ENCODE measurements at places on chromosomes 7 and 10.

GRCh38 chr7:80186721-80187120 is 52.1 kb downstream of the GNAI1 start:
- DNase-seq: peak; percentile 14

DNA sequence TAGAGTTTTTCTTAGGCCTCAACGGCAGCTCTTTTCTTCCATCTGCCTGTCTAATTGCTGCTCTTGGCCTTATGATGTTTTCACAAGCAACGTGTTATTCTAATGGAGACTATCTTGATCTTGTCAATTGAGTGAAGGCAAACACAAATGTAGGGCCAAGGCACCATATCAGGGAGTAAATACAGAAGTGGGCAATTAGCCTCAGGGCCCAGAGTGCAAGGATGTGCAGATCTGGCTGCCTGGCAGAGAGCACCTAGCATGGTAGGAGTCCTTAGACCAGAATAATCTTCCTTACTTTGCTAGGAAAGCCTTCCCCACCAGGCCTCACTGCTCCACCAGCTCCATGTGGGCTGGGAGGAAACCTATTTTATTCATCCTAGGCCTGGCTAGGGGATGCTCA is 590.9 kb downstream of the LRMDA start:
- no peak for DNase-seq

DNA sequence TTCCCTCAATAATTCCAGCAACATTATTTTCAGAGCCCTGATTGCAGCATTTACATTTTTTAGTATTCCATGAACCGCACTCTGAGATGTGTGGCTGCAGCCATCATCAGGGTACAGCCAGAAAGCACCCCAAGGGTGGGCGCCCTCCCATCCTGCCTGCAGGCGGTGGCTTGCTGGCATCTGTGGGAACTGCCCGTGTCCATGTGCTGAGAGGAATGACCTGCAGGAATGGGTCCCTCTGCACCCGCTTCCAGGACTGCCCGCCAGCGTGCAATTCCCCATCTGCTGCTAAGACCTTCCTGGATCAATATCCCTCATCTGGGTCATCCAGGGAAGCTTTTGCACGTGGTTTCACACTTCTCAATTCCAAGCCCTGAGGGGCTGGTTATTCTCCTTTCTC is 32.8 kb upstream of the NUB1 start:
- DNase-seq: no peak

DNA sequence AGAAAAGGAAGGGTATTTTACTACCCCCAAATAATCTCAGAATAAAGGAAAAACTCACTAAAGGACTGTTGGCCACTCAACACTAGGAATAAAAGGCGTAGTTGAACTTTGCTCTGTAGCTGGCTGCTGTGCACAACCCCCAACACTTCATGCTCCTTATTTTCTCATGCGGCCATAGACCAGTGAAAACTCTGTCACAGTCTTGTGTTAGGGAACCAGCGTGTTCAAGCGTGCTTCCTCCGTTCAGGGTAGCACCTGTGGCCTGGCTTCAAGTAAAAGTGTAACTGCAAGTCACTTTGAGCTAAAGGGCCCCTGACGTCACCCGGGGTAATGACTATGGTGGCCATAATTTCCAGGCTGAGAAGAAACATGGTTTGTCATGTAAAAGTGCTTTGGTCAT is 27.0 kb downstream of the BLNK start:
- DNase-seq: no peak

GRCh38 chr10:43186150-43186549 is 47.9 kb downstream of the CSGALNACT2 start:
- no peak for DNase-seq

DNA sequence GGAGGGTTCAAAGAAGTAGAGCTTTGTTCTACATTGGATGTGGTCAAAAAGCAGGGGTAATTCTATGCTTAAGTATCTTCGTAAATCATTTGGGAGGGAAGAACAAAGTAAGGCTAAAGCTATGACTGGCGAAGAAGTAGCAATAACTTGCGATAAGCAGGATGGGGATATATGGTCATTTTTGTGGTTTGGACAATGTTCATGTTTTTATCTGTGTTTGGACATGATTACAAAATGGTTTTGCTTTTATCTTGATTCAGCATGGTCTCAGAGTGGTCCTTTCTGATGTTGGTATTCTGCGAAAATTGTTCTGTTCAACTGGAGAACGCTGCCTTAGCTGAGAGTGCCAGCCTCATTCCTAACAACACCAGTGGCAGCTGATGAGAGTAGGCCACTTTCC is 208.8 kb downstream of the SEMA3A start:
- DNase-seq: no peak

- no peak for DNase-seq
Observed at GRCh38 chr7:691361-692045, 35.0 kb upstream of the DNAAF5 start.

DNA sequence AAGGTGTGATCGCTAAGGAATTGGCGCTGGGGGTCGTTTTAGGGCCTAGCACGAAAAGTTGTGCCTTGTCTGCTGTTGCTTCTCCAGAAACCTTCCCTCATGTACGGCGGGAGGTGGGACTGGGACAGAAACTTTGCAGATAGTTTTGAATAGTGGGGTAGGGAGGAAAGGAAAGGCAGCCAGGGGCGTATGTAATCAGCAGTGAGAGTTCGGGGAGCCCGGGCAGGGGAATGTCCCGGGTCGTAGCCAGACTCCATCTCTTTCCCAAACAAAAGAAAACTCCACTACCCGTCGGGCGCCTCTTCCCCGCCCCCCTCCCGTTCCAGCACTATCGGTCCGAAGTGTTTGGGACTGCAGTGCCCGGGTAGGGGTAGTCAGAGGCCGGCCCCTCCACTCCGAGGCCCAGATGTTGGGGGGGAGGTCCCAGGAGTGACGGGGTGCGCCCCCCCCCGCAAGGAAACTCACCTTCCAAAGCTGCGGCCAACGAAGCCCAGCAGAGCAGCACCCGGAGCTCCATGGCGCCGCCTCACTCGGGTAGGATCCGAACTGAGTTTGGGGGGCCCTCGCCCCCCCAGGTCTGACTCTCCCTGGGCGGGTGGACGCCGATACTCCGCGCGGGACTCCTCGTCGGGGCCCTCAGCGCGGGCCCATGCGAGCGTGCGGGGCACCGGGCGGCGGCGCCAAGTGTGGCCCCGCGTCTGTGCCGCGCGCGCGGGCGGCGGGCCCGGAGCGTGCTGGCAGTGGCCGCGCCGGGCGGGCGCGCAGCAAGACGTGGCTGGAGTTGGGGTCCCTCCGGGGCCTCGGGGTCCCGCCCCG is 601 bp downstream of the EPHB4 start:
- DNase-seq: peak; percentile 14

DNA sequence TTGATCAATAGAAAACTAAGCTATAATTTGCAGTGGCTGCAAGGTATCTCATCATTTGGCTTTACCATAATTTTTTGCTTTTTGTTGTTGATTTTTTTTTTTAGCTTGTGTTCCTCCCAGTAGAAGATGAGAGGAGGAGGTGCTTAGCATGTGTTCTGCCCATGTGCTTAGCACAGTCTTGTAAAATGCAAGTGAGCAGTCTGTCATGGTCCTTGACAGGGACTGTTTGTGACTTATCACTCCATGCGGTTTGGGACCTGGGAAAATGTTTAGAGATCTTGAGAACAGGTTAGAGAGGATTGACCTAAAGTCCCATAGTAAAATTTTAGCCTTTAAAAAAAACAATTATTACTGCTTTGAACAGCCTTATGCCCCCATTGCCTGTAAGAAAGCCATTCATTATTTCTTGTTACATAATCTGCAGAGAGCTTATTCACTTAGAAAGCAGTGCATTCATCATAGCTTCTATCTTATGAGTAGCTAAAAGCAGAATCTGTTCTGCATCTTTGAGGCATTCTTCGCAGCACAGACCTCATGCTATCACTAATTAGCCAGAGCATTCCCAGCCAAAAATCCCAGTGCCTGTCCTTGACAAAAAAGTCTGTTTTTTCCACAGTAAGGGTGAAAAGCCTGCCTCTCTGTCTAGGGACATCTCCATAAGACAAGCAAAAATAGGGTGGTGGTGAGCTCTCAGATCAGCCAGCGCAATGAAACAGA is 748.7 kb upstream of the GALNT17 start:
- DNase-seq: no peak

- DNase-seq: no peak
Observed at GRCh38 chr7:51046482-51046881, 263.8 kb upstream of the GRB10 start.

DNA sequence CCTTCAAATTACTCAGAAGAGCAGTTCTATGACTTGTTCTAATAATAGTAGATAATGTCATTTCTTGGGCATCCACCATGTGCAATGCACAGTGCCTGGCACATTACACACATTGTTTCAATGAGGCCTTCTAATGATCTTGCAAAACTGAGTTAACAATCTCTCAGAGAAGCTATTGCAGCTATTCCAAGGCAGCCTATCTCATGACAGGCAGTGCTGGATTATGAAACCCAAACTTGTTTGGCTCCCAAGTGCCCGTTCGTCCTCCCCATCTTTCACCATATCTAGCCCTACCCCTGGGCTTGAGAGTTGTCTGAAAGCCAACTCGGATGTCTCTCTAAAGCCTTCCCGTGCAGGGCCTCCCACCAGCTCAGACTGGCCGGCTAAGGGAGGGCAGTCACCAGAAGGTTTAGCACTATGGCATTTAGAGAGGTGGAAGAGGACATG is 405.1 kb downstream of the PLXNA4 start:
- DNase-seq: no peak

DNA sequence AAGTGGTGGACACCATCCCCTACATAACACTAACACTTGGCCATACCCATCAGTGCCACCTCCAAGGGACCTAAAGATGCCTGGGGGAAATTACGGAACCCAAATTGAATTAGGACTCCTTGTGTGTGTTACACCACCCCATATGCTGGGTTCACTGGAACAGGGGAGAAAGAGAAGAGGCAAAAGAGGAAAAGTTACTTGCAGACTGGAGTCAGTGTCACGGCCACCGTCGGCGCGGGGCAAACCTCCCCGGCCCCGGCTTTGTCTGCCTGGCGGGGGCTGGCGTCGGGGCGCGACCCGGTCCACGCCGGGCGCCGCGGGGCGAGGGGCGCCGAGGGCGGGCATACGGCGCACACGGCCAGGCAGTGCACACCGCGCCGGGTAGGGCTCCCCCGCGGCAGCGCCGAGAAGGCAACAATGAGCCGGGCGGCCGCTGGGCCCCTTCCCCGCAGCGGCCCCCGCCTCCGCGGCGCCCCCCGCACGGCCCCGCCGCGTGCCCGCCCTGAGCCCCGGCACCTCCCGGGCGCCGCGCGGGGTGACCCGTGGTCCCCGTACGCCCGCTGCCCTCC is 171.1 kb downstream of the FAM107B start:
- DNase-seq: peak; percentile 29

GRCh38 chr7:23490357-23491135 is 20.3 kb upstream of the IGF2BP3 start:
- DNase-seq: peak; percentile 40

- no peak for DNase-seq
Observed at GRCh38 chr7:157335236-157335635, 1.6 kb upstream of the DNAJB6 start.

DNA sequence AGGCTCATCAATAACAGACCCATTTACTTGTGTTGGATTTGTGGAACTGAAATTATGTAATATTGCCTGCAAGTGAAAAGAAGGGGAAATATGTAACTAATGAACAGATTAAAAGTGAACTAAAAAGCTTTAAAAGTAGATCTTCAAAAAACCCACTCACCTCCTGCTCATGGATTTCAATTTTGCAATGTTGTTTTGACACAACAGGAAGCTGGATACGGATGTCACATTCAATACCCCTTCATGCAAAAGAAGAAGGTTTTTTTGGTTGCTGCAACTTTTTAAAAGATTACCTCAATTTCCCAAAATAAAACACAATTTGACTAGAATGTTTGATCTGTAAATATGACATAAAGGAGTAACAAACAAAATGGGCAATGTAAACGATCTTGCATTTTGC is 3.3 kb downstream of the MKI67 start:
- no peak for DNase-seq

GRCh38 chr7:2169923-2170575 is 62.7 kb downstream of the MAD1L1 start:
- no peak for DNase-seq

DNA sequence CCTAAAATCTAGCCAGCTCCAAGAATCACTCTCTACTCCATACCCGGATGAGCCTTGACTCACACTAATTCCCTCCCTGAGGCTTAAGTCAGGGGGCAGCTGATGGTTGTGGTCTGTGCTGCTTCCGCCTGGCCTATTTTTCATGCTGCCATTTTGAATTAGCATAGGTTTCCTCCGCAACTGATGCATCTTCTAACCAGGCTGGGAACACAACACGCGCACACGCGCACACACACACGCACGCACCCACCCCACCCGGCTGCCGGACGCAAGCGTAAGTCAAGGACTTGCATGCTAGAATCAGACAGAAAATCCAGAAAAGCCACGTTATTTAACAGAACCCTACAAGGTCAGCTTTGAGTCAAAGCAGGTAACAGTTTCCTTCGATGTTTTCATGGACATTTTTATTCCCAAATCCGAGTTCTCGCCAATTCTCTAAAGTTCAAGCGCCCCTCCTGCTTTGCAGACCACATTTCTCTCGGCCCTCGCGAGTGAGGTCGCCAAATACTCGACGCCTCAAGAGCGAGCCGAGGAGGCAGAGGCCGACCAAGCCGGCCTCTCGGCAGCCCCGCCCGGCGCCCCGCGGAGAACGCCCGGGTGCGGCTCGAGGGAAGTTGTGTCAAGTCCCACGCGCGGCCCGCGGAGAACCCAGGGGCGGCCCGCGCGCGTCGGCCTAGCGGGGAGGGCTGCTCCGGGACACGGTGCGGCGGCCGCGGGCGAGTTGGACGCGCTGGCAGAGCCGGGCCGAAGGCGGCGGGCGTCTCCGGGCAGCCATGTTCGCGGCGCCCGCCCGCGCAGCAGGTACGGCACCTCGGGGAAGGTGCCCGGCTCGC is 961 bp downstream of the SCRN1 start:
- peak; percentile 68 for DNase-seq

- DNase-seq: no peak
Observed at GRCh38 chr7:120986650-120987049, 1.9 kb upstream of the CPED1 start.
